ENCODE measurements at places on chromosomes 4 and X. TPM values are rescaled to one million over a fixed set of nuclear protein-coding genes. Genes with fewer than 3 reads are reported as not detected.

The HTR2C gene
- not detected for total RNA-seq

DNA sequence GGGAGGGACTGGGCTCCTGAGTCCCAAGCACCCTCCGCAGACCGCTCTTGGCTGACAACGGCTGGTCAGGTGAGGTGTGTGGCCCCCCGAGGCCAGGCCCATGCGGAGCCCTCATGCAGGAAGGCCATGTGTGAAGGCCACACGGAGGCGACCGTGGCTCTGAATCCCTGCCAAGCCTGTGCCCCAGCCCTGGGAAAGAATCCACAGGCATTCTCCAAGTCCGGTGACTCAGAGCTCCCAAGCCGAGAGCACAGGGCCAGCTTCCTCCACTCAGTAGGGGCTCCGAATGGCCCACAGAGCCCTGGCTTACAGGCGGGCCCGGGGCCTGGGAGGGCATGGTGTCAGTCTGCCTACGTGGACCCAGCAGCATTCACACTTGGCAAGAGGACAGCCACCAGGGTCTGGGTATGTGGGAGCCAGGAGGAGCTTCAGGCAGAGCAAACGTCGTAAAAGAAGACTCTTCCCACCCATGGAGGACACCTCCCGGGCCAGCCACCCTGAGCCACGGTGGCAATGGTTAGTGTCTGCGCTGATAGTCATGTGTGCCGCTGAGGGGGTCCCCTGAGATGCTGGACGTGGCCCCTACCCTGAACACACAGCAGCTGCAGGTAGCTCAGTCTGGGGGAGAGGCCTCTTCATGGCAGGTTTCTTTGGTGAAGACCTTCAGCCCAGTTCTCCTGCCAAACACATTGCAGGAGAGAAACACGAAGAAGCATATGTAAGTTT lies 105.7 kb downstream of the PSAPL1 start:
- DNase-seq: no peak

The EDA2R gene
- total RNA-seq: 12.0 TPM

GRCh38 chr4:170336238-170336775 lies 246.6 kb upstream of the AADAT start:
- no peak for DNase-seq

GRCh38 chrX:7330556-7330955 lies 182.6 kb upstream of the PUDP start:
- no peak for DNase-seq

GRCh38 chrX:54825716-54826438 lies 18.3 kb downstream of the MAGED2 start:
- DNase-seq: no peak

DNA sequence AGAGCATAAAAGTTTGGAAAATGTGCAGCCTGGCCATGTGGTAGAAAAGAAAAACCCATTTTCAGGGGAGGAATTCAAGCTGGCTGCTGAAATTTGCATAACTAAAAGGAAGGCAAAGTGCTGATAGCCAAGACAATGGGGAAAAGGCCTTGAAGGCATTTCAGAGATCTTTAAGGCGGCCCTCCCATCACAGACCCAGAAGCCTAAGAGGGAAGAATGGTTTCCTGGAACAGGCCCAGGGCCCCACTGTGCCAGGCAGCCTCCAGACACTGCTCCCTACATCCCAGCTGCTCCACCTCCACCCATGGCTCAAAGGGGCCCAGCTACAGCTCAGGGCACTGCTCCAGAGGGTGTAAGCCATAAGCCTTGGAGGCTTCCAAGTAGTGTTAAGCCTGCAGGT lies 158.0 kb upstream of the PRDX4 start:
- DNase-seq: no peak

DNA sequence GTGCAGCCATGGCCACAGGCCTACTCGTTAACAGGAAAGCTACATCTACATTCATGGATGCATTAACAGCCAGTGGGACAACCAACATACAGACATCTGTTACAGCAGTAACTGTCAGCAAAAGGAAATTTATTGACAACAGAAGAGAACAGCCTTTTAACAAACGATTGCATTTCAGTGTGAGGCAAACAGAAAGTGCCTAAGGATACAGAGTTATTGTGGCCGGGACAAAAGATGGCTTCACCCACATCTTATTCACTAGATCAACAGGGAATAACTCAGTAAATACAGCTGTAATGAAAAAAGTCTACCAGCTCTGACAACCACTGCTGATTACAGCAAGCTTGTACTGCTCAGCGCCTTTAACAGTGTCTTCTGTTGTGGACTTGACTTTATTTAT lies 61.5 kb upstream of the TBL1X start:
- no peak for DNase-seq

DNA sequence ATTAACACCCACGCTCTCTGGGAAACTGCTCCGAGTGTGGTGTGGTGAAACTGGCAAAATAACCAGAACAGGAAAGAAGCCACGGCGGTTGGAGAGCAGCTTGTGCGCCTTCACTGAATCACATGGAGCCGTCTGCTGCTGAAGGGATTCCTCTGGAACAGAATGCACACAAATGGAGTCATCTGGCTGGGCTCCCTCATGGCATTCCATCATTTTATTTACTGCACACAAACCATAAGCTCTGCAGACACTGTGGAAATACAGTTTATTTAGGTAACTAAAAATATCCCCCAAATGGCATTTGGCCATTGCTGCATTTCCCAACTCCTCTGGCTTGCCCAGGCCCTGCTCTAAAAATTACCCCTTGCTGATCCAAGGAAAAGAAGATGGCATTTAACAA lies 187.0 kb upstream of the S100G start:
- peak; percentile 16 for DNase-seq

- DNase-seq: no peak
These were observed 18.5 kb downstream of the ADRA2C start for GRCh38 chr4:3784454-3785291.

DNA sequence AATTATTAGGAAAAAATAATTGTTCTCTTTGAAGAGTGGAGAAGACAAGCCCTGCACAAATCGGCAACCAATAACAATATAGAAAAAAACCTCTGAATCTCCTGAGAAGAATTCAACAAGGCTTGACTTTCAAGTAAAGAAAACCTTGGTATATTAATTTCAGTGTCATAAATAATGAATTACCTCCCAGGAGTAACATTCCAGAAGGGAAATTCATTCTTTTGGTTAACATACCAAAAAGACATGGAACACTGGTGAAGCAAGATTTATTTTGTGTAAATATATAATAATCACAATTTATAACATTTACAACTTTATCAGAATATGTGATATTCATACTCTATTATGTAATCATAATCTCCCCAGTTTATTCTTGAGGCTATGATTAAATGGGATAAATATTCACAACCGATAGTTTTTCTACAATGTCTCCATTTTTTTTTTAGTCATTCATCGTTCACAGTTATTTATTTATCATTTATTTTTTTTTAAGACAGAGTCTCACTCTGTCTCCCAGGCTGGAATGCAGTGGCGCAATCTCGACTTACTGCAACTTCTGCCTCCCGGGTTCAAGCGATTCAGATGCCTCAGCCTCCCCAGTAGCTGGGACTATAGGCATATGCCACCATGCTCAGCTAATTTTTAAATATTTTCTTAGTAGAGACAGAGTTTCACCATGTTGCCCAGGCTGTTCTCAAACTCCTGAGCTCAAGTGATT lies 53.0 kb upstream of the RPS6KA6 start:
- DNase-seq: no peak

GRCh38 chr4:127730142-127730913 lies at the start of gene SLC25A31:
Gene SLC25A31, plus strand, starts transcription at chr4:127730400. Its CDS starts 146 bp downstream, at chr4:127730546.
- DNase-seq: no peak

The OTUD6A gene
- not detected for total RNA-seq

DNA sequence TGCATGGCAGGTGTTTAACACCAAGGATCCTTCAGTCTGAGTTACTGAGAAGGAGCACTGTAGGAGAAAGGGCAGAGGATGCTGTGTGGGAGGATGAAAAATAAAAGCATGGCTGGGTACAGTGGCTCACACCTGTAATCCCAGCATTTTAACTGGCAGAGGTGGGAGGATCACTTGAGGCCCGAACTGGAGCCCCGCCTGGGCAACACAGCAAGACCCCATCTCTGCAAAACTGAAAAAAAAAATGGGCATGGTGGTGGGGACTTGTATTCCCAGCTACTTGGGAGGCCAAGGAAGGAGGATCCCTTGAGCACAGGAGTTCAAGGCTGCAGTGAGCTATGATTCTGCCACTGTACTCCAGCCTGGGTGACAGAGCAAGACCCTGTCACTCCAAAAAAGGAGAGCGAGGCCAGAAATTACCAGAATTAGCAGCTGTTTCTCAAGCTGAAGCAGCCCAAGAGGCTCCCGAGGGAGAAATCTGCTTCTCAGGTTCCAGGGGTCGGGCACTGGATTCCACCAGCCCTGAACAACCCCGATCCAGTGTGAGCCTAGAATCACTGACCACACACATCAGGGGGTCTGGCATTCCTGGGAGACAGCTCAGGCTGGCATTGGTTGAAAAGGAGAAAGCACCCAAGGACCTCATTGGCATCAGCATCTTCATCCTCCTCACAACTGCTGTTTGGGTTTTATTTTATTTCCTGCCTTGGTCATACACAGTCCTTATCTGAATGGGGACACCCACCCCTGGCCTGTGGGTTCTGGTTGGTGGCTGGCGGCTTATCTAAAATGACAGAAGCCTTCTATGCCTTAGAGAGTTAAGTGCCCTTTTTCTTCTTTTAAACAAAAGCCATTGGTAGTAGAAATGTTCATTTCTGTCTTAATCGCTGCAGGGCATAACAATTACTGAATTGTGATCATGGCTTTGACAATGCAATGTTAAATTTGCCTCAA lies 66.3 kb upstream of the TRIM2 start:
- no peak for DNase-seq

The DCLK2 gene
- total RNA-seq: 6.9 TPM

The PWWP3B gene
- 28.2 TPM for total RNA-seq

DNA sequence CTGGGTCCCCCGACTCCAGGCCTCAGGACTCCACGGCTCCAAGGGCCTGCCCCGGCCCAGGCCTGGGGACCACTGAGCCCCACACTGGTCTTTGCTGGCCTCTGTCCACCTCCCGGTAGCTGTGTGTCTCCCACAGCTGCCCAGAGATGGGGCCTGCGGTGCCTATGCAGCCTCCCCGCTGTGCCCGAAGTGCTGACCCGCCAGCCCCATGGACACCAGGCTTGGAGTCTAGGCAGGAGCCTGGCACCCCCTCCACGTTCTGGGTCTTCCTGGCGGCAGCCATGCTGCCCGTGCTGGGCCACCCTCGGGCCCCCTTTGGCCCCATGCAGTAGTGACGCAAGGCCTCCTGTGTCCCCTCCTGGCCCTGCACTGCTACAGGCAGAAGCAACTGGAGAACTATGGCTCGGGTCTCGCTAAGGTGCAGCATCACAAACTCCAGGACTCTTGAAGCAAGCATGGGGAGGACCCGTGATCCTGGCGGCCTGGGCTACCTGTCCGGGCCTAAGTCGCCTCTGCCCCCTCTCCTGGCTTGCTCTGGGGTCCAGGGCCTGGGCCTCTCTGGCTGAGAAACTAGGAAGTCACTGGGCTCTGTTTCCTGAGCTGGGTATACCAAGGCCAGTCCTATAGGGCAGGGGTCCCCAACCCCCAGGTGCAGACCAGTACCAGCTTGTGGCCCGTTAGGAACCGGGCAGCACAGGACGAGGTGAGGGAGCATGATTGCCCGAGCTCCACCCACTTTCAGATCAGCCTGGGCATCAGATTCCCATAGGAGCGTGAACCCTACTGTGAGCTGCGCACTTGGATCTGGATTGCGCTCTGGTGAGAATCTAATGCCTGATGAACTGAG lies 917 bp downstream of the MYL5 start:
- no peak for DNase-seq

DNA sequence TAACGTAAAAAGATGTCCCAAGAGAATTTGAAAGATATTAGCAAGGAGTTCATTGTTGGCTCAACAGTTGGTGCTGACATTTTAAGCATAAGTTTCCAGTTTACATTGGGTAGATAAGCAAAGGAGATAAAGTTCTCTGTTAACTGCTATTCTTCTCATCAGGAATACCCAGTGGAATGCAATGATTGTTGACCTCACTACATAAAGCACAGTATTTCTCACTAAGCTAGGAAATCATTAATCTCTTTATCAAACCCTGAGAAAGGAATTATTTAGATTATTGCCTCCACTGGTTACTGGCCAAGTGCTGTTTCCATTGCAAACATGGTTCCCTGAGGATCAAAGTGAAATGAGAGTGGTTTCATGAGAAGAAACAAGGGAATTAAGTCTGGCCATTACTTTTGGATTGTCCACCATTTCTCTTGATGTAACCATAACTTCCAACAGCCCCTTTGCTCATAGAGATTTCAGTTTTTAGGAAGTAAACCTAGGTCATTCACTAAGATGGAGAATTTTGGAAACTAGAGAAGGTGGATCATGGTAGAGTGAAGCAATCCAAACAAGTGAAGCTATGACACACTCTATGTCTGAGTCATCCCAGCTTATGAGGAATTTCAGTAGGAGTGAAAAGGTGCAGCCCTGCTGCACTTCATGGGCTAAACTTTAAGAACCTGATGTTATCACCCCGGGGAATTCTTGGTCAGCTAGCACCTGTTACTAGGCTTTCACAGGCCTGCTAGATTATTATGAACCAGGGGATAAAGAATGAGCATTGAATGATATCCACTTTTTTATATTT lies 163.4 kb downstream of the AREG start:
- DNase-seq: no peak

GRCh38 chr4:52259978-52260377 lies 208.9 kb downstream of the SPATA18 start:
- no peak for DNase-seq

The C4orf50 gene
- 0.07 TPM for total RNA-seq

- no peak for DNase-seq
These were observed 13.7 kb upstream of the KLHL5 start for GRCh38 chr4:39048311-39048710.
